ENCODE measurements at places on chromosomes 3 and 15.
A peak's percentile ranks its signal among the peaks of the same experiment; 100 is the strongest.

DNA sequence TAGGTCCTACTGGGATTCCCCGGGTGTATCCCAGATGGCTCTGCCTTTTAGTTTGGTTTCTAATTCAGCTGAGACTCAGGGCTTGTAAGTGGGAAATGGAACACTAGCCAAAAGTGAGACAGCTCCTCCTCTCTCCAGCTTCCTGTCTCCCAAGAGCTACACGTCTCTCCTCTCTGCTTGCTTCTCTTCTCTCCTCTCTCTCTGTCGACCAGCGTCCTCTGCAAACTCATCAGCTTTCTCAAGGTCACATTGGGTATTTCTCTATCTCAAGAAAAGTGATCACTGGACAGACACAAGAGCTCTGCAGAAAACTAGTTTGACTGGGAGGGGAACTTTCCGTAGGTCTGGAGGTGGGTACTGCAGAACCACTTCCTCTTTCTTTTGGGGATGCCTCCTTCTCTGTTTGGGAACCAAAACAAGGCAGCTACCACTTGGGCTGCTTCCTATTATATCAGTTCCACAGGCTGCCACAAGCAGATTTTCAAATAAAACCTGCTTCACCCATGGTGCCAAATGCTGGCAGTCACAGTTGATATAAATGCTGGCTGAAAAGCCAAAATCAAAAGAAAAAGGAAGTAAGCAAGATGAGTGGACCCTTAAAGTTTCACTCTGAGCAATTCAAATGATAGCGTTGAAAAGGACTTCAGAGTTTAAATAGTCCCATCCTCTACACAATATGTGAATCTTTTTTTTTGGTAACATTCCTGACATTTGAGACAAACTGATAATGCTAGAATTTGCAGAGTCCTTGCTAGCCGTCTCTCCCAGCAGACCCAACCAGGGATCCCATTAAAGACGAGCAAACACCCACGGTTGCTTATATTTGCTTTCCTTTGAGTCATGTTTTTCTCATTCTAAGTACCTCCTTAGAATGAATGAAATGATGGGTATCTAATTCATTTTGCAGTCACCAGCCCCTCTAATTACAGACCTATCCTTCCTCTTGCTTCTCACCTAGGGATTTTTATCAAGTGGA is 7.2 kb upstream of the DYNC1LI1 start:
- no peak for DNase-seq

- DNase-seq, result no peak
Measured at GRCh38 chr3:119184111-119184510, 10.7 kb downstream of the UPK1B start.

DNA sequence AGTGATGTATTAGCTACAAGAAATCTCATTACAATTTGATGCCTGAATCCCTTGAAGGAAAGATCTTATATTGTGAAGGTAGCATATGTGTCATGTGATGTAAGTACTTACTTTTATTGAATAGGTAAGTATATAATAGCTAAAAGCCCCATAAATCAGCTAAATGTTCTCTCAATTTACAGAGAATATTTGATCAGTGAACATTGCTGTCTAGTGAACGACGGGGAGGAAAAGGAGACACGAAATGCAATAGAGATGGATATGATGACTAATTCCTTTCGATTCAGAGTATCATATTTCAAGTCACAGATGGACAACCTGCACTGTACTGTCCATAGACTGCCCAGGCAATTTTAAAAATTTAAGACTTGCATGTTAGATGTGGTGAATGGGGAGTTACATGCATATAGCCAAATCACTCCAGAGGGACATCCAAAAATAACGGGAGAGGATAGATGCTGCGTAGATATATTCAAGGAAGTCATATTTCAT is 462.1 kb upstream of the CDIN1 start:
- no peak for DNase-seq

DNA sequence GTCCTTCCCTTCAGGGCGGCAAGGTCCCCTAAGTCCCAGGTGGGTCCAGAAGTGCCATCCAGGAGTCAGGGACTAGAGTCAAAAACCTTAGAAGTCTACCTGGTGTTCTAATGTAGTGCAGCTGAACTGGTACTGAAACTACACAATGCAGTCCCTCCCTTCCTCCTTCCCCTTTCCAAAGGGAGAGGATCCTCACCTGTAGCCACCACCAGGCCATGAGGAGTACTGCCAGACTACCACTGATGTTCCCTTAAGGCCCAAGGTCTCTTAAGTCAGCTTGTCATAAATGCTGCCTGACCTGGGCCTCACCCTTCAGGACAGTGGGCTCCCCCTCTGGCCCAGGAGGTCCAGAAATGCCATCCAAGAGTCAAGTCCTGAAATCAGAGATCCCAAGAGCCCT is 98.9 kb downstream of the ULK4 start:
- DNase-seq, result no peak

GRCh38 chr3:122873741-122874515 is 79.1 kb downstream of the SLC49A4 start:
- DNase-seq, result no peak

- DNase-seq, result no peak
Measured at GRCh38 chr3:34013818-34014570, 215.6 kb downstream of the PDCD6IP start.

- no peak for DNase-seq
Measured at GRCh38 chr3:160163229-160163878, 61.9 kb upstream of the C3orf80 start.

GRCh38 chr3:111924283-111924682 is 54.5 kb upstream of the ABHD10 start:
- peak; percentile 90 for DNase-seq

DNA sequence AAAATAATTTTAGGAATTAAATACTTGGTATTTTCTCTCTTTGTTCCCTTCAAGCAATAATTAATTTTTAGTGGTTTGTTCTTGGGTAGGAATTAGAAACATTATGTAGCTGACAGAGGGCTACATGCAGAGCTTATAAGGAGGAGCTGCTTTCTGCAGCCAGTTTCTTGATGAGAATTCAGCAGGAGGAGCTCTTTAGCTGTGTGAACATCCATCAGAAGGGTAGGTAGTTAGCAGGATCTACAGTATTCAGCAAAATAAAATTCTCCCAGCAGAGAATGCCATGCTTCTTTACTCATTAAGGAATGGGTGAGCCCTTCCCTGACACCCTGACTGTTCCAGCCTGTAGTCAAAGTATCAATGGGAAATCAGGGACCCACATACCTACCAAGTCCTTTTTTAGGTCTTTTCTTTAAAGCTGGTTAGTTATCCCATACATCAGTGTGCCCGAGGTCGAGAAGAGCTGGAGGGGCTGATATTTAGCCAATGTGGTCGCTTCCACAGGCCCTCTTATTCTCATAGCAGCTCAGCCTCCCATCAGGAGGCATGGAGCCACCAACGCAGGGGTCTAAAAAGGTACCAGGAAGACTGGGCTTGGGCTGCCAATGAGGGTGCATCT is 54.0 kb downstream of the KCNAB1 start:
- no peak for DNase-seq

- no peak for DNase-seq
Measured at GRCh38 chr15:87498560-87498959, 758.0 kb downstream of the NTRK3 start.

- DNase-seq, result no peak
Measured at GRCh38 chr3:23288286-23288685, 85.2 kb downstream of the UBE2E2 start.

DNA sequence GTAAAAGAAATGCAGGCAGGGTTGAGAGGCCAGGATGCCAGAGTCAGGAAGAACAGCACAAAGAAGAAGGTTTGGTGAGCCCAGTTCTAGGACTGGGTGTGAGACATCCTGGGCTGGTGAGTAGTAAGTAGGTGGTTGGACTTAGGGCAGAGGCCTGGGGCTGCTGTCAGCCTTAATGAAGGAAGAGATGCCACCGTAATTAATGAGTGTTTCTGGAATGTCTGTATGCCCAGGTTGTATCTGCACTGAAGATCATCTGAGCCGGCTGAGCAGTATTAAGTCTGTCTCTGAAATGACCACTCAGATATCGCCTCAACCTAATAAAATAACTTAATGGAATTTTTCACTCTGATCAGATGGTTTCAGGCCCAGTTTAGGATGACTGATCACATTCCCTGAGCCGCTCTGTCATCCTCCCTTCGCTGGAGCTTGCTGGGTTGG is 532.9 kb upstream of the IL12A start:
- DNase-seq, result no peak

GRCh38 chr3:184812662-184813042 is 686 bp downstream of the VPS8 start:
- no peak for DNase-seq

GRCh38 chr3:179948740-179949139 is 88.0 kb downstream of the PEX5L start:
- DNase-seq, result no peak

- DNase-seq, result no peak
Measured at GRCh38 chr15:68409736-68410370, 22.1 kb downstream of the ITGA11 start.

- DNase-seq, result peak; percentile 93
Measured at GRCh38 chr3:13091898-13092611, 18.8 kb upstream of the IQSEC1 start.

GRCh38 chr3:172082269-172082668 is 42.9 kb downstream of the FNDC3B start:
- DNase-seq, result no peak

DNA sequence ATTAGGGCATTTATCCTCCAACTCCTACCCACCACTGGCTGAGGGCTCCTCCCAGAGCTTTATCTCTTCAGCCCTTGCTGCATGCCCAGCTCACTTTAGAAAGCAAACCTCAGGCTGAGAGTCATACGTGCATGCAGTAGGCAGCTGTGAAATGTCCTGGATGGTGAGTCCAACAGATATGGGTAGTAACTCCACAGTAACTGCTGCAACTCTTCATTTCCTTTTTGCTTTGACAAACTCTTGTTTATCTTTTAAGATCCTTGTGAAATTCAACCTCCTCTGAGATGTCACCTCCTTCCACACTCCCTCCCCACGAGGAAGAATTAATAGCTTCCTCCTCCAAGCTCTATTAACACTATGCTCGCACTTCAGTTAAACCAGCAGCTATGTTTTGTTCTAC is 35.9 kb upstream of the CTNNB1 start:
- no peak for DNase-seq

DNA sequence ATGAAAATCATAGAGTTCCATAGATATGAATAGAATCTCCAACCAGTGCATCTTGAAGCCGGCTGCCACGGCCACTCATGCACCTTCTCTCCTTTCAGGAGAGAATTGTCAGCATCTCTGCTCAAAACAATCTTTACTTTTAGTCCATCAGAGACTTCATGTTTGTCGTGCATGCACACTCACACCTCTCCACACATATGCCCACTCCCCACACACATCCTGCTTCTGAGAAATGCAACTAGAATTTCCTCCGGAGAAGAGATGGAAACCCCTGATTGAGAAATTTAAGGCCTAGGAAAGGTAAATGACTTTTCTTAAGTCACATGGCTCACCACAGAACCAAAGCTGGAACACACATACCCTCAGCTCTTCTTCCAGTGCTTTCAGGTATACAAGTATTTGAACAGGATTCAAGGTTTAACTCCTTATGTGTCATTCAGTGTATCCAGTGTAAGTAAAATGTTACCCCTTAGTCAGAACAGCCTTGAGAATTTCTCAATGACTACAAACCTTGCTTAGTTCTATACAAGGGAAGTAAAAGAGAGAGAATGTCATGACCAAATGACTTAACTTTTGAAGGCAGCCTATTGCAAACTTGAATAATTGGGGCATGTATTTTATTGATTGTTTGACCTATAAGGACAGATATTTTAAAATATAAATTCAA is 69.1 kb upstream of the TSEN2 start:
- DNase-seq, result no peak

DNA sequence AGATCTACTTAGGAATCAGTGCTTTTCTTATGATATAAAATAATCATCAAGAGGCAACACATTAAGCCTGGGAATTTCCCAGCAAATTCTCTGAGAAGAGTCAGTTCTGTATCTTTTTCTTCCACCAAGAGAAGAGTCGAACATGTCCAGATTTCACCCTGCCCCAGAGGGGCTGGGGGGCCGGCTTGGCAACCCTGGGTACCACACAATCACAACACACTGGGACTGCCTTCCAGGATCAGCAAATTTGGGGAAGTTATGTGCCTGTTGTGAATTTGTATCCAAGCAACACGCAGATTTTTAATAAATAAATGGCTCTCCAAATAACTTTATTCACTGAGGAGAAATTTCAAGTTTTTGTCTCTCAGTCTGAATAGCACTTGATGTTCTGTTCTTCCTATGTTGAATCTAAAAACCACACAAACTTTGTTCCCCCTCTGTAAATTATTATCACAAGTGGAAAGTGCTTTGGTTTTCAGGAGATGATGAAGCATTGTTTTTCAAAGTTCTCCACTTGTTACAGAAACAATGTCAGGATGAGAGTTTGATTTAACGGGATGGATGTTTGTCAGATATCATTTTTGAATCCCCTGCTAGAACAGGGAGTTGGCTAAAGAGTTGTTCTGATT is 357.2 kb downstream of the ZNF385D start:
- no peak for DNase-seq

GRCh38 chr3:106530367-106530766 is 661.6 kb upstream of the CBLB start:
- DNase-seq, result no peak

- DNase-seq, result no peak
Measured at GRCh38 chr3:72536206-72536877, 311.9 kb downstream of the SHQ1 start.

GRCh38 chr15:83739629-83740028 is 85.7 kb downstream of the ADAMTSL3 start:
- DNase-seq, result no peak

- DNase-seq, result no peak
Measured at GRCh38 chr3:4351164-4351855, 48.1 kb downstream of the SETMAR start.

- no peak for DNase-seq
Measured at GRCh38 chr3:87997298-87997697, 61.5 kb downstream of the CGGBP1 start.

DNA sequence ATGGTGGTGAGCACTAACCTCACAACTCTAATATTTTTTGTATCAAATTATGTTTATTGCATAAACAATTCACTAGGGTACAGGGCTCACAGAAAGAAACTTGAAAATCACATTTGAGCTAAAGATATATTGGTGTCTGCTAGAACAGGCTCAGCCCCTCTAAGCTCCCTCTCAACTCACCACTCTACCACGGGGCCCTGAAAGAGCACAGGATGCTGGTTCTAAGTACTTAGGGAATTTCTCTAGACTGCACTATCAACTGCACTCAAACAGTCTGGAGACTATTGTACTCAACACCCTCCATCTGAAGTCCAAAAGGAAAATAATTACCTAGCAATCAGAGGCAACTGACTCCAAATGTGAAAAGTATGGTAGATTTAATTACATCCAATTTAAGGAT is 98.7 kb upstream of the STRIT1 start:
- DNase-seq, result no peak

- no peak for DNase-seq
Measured at GRCh38 chr3:183823963-183824362, 1.4 kb downstream of the MAP6D1 start.

DNA sequence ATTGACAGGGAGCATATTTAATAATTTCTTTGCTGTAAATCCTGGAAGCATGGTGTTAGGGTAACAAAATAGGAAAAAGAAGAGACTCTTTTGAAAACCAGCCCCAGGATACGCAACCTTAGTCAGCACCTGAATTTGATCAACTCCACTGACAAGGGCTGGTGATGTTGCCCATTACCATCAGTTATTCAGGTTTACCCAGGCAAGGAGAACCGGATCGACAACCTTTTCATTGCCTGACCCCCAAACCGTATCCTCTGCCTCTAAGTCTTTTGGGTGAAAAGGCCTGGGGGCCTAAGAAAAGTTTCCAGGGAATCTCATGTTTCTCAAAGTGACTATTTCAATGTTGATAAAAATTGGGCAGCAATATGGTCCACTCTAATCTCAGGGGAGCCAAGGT is 313.3 kb downstream of the KBTBD8 start:
- no peak for DNase-seq
